ENCODE measurements at places on chromosomes 11 and 22.

GRCh38 chr22:41488076-41488475 lies 19.2 kb downstream of the ACO2 start:
- DNase-seq = no peak

GRCh38 chr22:25413620-25414019 lies 150.9 kb upstream of the GRK3 start:
- no peak for DNase-seq

GRCh38 chr11:29093416-29094120 lies 923.3 kb downstream of the KCNA4 start:
- DNase-seq = no peak

DNA sequence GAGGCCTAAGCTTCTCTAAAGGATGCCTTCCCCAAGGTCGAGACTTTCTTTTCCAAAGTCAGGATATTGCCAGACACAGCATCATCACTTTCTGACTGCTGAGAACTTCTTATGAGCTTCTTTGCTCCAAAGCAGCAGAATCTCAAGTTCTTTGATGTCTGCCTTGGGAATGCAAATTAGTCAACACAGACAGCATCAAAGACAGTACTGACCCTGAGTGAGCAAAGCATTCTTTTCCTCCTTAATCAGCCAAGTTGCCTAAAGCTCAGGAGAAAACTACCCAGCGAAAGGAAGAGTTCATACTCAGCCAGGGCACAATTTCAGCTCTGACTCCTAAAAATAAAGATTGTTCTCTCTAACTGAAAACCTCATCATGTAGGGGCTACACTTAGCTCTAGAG lies 98.0 kb downstream of the SLC36A4 start:
- no peak for DNase-seq

DNA sequence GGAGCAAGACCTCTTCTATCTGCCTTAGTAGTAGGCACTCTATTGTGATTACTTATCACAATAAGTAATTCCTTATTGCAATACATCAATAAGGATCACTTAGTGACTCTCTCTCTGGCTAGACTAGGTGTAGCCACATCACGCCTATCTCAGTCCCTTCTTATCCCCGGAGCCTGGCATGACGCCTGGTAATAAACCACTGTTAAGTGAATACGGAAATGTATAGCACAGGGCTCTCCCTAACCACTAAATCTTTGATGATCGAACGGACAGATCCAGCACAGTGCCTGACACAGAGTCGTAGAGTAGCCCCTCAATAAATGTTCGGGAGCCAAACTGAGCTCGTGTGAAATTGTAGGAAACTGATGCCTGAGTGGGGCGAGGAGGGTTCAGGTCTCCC lies 143.3 kb downstream of the FBXO7 start:
- DNase-seq = no peak
